Effector memory CD4-positive, alpha-beta T cell (primary cell): ENCODE measurements at places on chromosomes 5 and 9.

GRCh38 chr5:160240350-160240749 lies 11.0 kb downstream of the FABP6 start:
- no peak overlapping the region for H3K4me3 ChIP-seq
- H3K36me3 ChIP-seq, result no peaks in the 10 kb centered on the region
- H3K27ac ChIP-seq, result no peak overlapping the region
- DNase-seq, result no peak
- no peaks in the 10 kb centered on the region for H3K27me3 ChIP-seq

- no peaks in the 10 kb centered on the region for H3K27me3 ChIP-seq
- peak; percentile 21 for DNase-seq
- H3K4me1 ChIP-seq, result peaks cover 22% of the 10 kb centered on the region
- no peaks in the 10 kb centered on the region for H3K36me3 ChIP-seq
Observed at GRCh38 chr5:76303921-76304320, 99.2 kb upstream of the IQGAP2 start.

- H3K36me3 ChIP-seq, result no peaks in the 10 kb centered on the region
- no peak for DNase-seq
- no peak overlapping the region for H3K4me3 ChIP-seq
- H3K4me1 ChIP-seq, result no peaks in the 10 kb centered on the region
Observed at GRCh38 chr5:57745700-57746651, 263.4 kb upstream of the ACTBL2 start.

- H3K27ac ChIP-seq, result no peak overlapping the region
- no peak overlapping the region for H3K4me3 ChIP-seq
- no peaks in the 10 kb centered on the region for H3K36me3 ChIP-seq
- no peaks in the 10 kb centered on the region for H3K27me3 ChIP-seq
- peaks cover 19% of the 10 kb centered on the region for H3K4me1 ChIP-seq
- DNase-seq, result no peak
Observed at GRCh38 chr9:37406603-37407401, 15.7 kb upstream of the GRHPR start.

DNA sequence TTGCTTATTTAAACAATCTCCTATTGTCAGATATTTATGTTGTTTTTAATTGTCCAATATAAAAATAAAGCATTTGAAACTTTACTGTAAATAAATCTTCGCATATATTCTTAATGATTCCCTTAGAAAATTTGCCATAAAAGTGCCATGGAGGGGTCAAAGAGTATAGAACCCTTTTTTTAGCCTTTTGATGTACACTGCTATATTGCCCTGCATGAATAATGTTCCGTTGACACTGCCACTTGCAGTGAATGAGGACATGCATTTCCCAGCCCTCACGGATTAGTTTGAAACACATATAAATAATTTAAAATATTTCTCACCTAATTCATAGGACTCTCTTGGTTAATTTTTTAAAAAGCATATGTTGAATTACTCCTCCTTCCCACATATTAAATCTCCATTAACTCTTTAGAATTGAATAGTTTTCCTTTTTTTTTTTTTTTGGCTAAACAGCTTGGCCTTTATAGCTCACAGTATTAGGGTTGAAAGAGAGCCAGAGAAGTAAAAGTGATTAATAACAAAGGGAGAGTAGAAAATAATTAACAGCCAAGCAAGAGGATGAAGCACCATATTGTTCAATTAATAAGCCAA lies 129.8 kb upstream of the SGCD start:
- no peak overlapping the region for H3K4me3 ChIP-seq
- no peaks in the 10 kb centered on the region for H3K4me1 ChIP-seq
- no peak for DNase-seq
- H3K27me3 ChIP-seq, result no peaks in the 10 kb centered on the region

- H3K27ac ChIP-seq, result no peak overlapping the region
- no peaks in the 10 kb centered on the region for H3K36me3 ChIP-seq
- no peak for DNase-seq
- no peaks in the 10 kb centered on the region for H3K27me3 ChIP-seq
- H3K4me1 ChIP-seq, result no peaks in the 10 kb centered on the region
Observed at GRCh38 chr5:41157272-41157894, 55.9 kb downstream of the C6 start.

DNA sequence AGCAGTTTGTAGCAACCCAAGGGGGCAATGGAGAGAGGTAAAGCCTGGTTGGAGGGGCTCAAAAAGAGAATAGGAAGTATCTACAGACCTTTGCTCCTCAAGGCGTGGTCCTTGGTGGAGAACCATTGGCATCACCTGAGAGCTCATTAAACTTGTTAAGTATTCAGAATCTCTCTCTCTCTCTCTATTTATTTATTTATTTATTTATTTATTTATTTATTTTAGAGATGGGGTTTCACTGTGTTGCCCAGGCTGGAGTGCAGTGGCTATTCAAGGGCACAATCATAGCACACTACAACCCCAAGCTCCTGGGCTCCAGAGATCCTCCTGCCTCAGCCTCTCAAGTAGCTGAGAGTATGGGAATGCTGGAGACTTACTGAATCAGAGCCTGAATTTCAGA lies 193.1 kb upstream of the ADCY2 start:
- H3K4me3 ChIP-seq, result no peak overlapping the region
- no peaks in the 10 kb centered on the region for H3K4me1 ChIP-seq
- no peak for DNase-seq
- H3K27ac ChIP-seq, result no peak overlapping the region
- no peaks in the 10 kb centered on the region for H3K36me3 ChIP-seq
- no peaks in the 10 kb centered on the region for H3K27me3 ChIP-seq

- no peaks in the 10 kb centered on the region for H3K4me1 ChIP-seq
- no peaks in the 10 kb centered on the region for H3K27me3 ChIP-seq
- H3K27ac ChIP-seq, result no peak overlapping the region
- DNase-seq, result no peak
- H3K4me3 ChIP-seq, result no peak overlapping the region
- H3K36me3 ChIP-seq, result no peaks in the 10 kb centered on the region
Observed at GRCh38 chr5:32935283-32935682, 224.2 kb downstream of the NPR3 start.

- peaks cover 28% of the 10 kb centered on the region for H3K4me1 ChIP-seq
- H3K27ac ChIP-seq, result peak overlapping the region; percentile 35
- peak; percentile 41 for DNase-seq
- H3K36me3 ChIP-seq, result peaks cover 48% of the 10 kb centered on the region
Observed at GRCh38 chr5:172106511-172107356, 81.3 kb downstream of the STK10 start.

GRCh38 chr9:13396418-13396817 lies 116.9 kb upstream of the MPDZ start:
- no peak overlapping the region for H3K4me3 ChIP-seq
- no peaks in the 10 kb centered on the region for H3K36me3 ChIP-seq
- no peaks in the 10 kb centered on the region for H3K27me3 ChIP-seq
- no peaks in the 10 kb centered on the region for H3K4me1 ChIP-seq

DNA sequence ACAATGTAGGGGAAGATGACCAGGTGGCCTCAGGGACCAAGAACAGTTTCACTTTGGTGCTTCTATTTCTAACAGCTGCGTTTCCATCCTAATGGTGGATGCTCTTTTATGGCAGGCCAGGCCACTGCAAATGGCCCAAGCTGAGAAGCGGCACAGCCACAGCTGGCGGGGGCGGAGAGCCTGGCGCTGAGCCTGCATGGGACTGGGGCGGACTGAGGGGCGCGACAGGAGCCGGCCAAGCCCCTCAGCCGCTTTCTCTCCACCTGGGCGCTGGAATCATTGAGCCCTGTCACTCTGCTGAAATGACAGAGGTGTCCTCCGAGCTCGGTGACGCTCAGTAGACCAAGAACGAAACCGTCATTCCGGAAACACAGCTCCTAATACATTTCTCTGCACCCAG lies 317.3 kb upstream of the PDE4D start:
- DNase-seq, result no peak
- no peaks in the 10 kb centered on the region for H3K4me1 ChIP-seq

DNA sequence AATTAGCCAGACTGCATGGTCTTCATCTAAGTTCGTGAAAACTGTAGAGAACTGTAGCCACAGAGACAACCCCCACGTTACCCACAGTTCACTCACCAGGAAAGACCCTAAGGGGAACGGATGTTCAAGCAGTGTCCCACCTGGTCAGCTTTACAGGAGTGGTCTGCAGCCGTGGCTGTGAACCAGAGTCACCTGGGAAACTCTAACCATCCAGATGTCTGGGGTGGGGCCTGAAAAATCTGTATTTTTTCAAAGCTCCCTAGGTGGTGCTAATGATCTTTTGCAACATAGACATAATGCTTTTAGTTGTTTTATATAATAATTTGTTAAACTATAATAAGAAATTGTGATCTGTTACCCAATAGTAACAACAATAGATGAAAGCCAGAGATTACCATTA lies 47.7 kb upstream of the ANGPTL2 start:
- H3K27me3 ChIP-seq, result no peaks in the 10 kb centered on the region
- DNase-seq, result no peak
- H3K4me1 ChIP-seq, result no peaks in the 10 kb centered on the region
- H3K4me3 ChIP-seq, result no peak overlapping the region
- no peaks in the 10 kb centered on the region for H3K36me3 ChIP-seq

DNA sequence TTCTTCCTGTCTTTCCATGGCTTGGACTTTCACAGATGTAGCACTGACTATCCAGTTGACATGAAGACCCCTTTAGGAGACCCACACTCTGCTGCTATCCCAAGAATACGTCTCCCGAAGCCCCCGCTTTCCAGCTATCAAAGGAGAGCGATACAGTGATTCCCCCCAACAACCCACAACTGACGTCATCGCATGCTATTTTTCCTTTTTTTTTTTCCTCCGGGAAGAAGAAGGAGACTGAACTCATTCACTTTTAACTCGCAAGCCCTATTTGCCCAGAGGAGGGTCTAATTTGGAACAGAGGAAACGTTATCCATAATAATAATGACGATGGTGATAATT lies 2.1 kb downstream of the PAPPA start:
- peaks cover 18% of the 10 kb centered on the region for H3K27me3 ChIP-seq
- no peak overlapping the region for H3K27ac ChIP-seq
- H3K36me3 ChIP-seq, result no peaks in the 10 kb centered on the region
- DNase-seq, result no peak
- H3K4me3 ChIP-seq, result no peak overlapping the region
- H3K4me1 ChIP-seq, result no peaks in the 10 kb centered on the region

DNA sequence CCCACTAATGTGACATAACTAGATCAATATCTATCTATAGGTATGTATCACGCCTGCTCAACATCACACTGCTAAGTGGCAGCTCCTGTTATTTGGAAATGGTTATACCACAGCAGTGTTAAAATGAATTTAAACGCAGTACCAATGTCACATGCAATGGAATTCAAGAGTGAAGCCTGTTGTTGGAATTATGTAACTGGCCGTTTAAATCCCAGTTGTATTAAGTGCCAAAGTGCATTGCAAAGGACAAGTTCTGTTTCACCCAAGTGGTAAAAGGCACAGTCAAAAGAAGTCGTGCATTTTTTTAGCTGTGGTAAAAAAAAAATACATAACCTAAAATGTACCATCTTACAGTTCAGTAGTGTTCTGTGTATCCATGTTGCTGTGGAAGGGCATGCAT lies 4.3 kb downstream of the NTRK2 start:
- no peaks in the 10 kb centered on the region for H3K27me3 ChIP-seq
- DNase-seq, result no peak
- H3K4me1 ChIP-seq, result no peaks in the 10 kb centered on the region
- no peaks in the 10 kb centered on the region for H3K36me3 ChIP-seq
- H3K27ac ChIP-seq, result no peak overlapping the region

- no peaks in the 10 kb centered on the region for H3K36me3 ChIP-seq
- no peaks in the 10 kb centered on the region for H3K4me1 ChIP-seq
- no peak overlapping the region for H3K4me3 ChIP-seq
- no peaks in the 10 kb centered on the region for H3K27me3 ChIP-seq
- no peak overlapping the region for H3K27ac ChIP-seq
- no peak for DNase-seq
Observed at GRCh38 chr9:107614765-107615164, 125.2 kb upstream of the KLF4 start.

- no peaks in the 10 kb centered on the region for H3K27me3 ChIP-seq
- H3K4me1 ChIP-seq, result no peaks in the 10 kb centered on the region
- H3K4me3 ChIP-seq, result no peak overlapping the region
Observed at GRCh38 chr9:111649016-111649415, 12.4 kb upstream of the GNG10 start.

- no peak overlapping the region for H3K27ac ChIP-seq
- no peaks in the 10 kb centered on the region for H3K27me3 ChIP-seq
- H3K36me3 ChIP-seq, result peaks cover 8% of the 10 kb centered on the region
- H3K4me1 ChIP-seq, result peaks cover 9% of the 10 kb centered on the region
- no peak for DNase-seq
Observed at GRCh38 chr9:79660615-79661014, 88.8 kb downstream of the TLE4 start.

DNA sequence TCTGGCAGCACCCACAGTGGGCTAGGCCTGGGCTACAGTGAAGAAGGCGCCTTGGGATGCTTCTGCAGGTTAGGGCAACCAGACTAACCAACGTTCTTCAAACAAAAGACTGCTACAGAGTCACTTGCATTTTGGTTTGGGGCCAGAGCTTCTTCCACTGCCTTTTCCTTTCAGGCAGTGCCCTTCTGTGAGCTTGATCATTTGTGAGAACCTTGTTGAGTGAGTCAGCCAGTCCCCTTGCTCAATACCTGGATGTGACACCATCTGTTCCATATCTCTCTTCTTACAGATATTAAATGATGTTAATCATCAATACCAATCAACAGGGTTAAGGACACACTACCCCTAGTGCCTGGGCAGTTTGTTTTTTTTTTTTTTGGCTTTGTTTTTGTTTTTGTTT lies 46.5 kb upstream of the VDAC1 start:
- H3K27ac ChIP-seq, result no peak overlapping the region
- H3K36me3 ChIP-seq, result no peaks in the 10 kb centered on the region
- H3K27me3 ChIP-seq, result no peaks in the 10 kb centered on the region
- no peak overlapping the region for H3K4me3 ChIP-seq
- no peak for DNase-seq

GRCh38 chr9:16545639-16546038 lies 324.8 kb downstream of the BNC2 start:
- H3K4me1 ChIP-seq, result no peaks in the 10 kb centered on the region
- H3K27me3 ChIP-seq, result no peaks in the 10 kb centered on the region
- no peak for DNase-seq
- no peaks in the 10 kb centered on the region for H3K36me3 ChIP-seq

- H3K4me1 ChIP-seq, result no peaks in the 10 kb centered on the region
- H3K36me3 ChIP-seq, result no peaks in the 10 kb centered on the region
- H3K4me3 ChIP-seq, result no peak overlapping the region
- no peak overlapping the region for H3K27ac ChIP-seq
- H3K27me3 ChIP-seq, result no peaks in the 10 kb centered on the region
- DNase-seq, result no peak
Observed at GRCh38 chr5:29930316-29930715, 1263.2 kb upstream of the CDH6 start.

GRCh38 chr9:72262063-72262462 lies 102.9 kb downstream of the ZFAND5 start:
- H3K27me3 ChIP-seq, result no peaks in the 10 kb centered on the region
- no peak overlapping the region for H3K27ac ChIP-seq
- DNase-seq, result no peak
- no peaks in the 10 kb centered on the region for H3K36me3 ChIP-seq
- no peak overlapping the region for H3K4me3 ChIP-seq

DNA sequence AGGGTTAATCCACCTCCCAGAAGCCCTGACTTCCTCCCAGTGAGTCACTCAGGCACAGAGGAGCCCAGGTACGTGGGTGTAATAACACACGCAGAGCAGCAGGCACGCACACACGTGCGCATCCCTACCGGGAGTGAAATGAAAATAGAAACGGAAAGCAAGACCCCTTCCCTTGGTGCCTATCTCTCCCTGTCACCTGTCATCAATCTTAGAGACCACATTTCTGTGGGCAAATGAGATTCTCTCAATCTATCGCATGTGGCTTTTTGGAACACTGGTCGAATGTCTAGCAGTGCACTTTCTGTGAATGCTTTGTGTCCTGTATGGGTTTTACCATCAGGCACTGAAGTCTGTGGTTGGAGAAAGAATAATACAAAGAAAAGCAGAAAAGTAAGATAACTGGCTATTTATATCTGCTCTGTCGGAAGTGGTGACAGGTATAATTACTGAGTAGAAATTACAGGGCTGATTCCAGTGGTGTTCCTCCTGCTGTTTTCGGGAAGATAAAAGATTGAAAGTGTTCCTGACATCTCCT lies 137.7 kb upstream of the GRIA1 start:
- no peak overlapping the region for H3K4me3 ChIP-seq
- no peaks in the 10 kb centered on the region for H3K27me3 ChIP-seq
- H3K36me3 ChIP-seq, result no peaks in the 10 kb centered on the region
- H3K27ac ChIP-seq, result no peak overlapping the region
- DNase-seq, result no peak
